OCI-M1 (cell line): ENCODE measurements at places on chromosomes 7 and 10.

DNA sequence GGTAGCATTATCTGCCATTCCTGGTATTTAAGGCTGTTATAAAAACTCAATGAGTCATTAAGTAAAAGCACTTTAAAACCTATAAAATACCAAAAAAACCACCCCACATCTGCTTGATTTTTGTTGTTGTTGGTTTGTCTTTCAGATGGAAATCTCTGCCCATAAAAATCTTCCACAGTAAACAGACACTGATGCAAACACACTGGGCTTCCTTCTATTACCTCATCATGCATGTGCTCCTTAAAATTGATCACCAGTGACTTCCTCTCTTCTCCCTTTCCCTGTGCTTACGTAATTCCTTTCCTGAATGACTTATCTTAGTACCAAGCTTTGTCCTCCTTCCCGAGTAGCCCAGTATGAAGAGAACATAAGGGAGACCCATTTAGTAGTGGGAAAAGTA is 167.2 kb downstream of the EVX1 start:
- DNase-seq, result no peak

GRCh38 chr7:132249256-132249971 is 326.9 kb downstream of the PLXNA4 start:
- DNase-seq, result peak; percentile 1

GRCh38 chr10:132408823-132409666 is 12.0 kb downstream of the PWWP2B start:
- DNase-seq, result no peak

GRCh38 chr10:34161777-34162370 is 653.2 kb downstream of the PARD3 start:
- peak; percentile 46 for DNase-seq

- DNase-seq, result no peak
Observed at GRCh38 chr7:29970158-29970557, 19.4 kb downstream of the SCRN1 start.

GRCh38 chr7:87413029-87413428 is 62.5 kb downstream of the ABCB4 start:
- peak; percentile 30 for DNase-seq

DNA sequence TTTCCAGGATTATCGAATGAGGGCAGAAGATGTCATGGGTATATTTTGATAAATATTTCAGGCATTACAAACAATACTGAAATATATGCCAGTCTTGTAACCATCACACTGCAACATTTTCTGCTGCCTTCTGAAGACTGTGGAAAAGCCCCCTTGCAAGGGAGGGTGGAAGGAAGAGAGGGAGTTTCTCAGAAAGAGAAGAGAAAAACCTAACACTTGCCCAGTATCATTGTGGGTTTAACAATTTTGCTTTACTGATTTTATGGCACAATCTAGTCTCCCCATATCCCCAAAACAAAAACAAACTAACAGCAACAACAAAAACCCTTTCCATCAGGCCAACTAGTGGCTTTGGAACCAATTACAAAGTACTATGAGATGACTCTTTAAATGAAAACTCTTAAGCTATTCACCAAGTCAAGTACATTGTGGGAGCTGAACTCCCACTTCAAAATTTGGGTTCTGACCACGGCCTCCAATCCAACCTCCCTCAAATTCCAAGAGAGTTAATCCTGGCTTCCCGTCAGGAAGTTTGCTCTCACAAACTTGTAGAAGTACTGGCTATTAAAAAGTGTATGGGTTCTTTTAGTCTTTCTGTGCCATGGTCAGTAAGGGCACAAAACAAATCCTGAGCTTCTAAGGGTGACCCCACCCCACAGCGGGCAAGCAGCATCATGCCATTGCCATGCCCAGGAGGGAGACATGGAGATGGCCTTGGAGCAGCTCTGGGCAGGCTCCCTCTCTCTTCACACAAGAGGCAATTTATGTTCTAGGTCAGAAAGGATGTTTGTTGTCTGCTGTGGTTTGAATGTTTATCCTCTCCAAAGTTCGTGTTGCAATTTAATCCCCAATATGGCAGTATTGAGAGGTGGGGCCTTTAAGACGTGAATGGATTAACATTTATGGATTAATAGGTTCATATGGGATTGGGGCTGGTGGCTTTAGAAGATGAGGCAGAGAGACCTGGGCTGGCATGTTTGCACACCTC is 96.3 kb downstream of the JAZF1 start:
- no peak for DNase-seq

DNA sequence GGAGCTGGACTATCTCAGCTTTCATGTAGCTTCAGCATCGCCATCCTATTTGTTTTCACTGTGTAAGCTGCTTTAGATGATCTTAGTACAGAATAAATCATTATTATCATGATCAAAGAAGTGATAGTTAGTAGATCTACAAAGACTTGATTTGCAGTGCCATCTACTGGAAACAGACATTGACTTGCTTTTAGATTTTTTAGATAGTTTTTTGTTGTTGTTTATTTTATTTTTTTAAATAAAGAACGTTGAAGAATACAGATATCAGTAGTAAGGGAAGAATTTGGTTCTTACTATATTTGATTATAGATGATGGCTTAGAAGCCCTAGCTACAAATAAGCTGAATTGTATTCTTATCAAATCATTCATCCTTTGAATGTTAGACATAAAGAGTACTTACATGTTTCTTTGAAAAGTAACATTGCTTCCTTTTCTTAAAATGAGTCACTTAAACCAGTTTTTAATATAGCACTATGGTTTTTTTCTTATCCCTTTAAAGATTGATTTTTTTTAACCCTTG is 6.3 kb upstream of the SFMBT2 start:
- peak; percentile 68 for DNase-seq
